ENCODE measurements at places on chromosomes 7 and 10. TPM values are rescaled to one million over a fixed set of nuclear protein-coding genes. Genes with fewer than 3 reads are reported as not detected.
A peak's percentile ranks its signal among the peaks of the same experiment; 100 is the strongest.

The C7orf57 gene
- not detected for polyA plus RNA-seq

The INHBA gene
- 28.1 TPM for polyA plus RNA-seq

The RPEL1 gene
- 0.20 TPM for polyA plus RNA-seq

DNA sequence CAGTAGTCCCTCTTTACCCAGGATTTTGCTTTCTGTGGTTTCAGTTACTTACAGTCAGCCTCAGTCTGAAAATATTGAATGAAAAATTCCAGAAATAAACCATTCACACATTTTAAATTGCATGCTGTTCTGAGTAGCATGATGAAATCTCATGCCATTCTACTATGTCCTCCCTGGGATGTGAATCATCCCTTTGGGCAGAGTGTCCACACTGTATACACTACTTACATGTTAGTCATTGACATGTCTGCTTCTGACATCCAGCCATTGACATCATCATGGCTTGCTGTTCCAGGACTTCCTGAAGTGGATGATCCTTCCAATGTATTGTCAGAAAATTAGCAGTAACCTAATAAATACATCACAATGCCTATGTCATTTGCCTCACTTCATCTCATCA lies 34.6 kb upstream of the MALRD1 start:
- DNase-seq = peak; percentile 85

The PRLHR gene
- polyA plus RNA-seq = not detected

- DNase-seq = no peak
Measured at GRCh38 chr10:70343312-70343711, 39.1 kb downstream of the LRRC20 start.

The DENND2A gene
- polyA plus RNA-seq = 45.8 TPM

DNA sequence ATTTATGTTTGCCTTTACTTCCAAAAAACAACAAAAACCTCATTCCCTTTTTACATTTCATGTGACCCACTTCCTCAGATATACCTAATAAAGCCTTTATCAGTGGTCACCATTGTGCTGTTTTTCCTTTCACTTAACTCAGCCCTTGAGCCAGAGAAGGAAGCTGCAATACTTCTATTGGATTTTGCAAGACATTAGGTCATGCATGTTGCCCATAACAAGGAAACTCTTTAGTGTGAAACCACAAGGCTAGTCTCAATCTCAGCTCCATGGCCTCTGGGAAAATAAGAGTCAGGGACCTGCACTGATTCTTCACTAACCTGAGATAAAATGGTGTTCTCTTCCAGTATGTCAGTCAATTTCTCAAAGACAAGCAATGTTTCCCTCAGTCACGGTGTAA lies 27.8 kb downstream of the STEAP4 start:
- no peak for DNase-seq

The RAB19 gene
- polyA plus RNA-seq = not detected

- DNase-seq = no peak
Measured at GRCh38 chr10:91593366-91593765, 39.5 kb downstream of the PPP1R3C start.

GRCh38 chr10:117603726-117604125 lies 61.2 kb downstream of the EMX2 start:
- no peak for DNase-seq

DNA sequence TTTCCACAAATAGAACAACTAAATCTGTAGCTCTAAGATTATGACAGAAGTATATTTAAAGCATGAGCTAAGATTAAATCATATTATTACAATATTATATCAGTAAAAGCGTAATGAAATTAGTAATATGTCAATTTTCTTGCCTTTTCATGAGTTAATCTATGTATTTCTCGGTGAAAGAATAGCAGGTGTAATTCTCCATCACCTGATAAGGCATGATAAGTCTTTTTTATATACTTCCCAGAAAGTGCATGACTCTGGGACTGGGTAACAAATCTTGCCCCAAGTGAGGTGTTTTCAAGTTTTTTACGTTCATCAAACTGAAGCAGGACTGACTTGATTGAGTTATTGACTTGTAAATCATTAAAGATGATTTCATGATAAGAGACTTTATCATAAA lies 100.5 kb downstream of the HECW1 start:
- DNase-seq = no peak

DNA sequence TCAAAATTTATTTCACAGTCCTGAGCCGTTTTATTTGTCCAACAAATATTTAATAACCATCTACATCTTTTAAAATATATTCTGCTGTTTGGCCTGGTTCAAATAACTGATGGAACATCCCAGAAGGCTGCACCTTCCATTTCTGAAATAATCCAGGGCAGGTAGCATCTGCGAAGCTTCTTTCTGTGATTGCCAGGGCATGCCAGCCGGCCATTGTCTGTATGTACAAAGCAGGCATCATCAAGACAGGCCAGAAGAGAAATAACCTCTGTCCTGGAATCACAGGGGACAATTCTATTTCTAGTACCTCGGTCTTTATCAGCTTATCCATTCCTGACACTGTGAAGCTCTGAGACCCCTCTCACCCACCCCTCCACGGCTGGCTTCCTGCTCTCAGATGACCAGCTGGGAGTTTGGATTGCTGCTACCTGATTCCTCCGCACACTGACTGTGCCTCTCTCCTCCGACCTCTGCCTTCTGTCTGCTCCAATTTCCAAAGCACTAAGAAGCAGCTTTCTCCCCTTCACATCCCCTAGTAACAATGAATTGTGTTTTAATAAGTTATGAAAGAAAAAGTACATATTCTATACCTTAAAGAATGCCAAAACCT lies 8.0 kb downstream of the DGKI start:
- no peak for DNase-seq

DNA sequence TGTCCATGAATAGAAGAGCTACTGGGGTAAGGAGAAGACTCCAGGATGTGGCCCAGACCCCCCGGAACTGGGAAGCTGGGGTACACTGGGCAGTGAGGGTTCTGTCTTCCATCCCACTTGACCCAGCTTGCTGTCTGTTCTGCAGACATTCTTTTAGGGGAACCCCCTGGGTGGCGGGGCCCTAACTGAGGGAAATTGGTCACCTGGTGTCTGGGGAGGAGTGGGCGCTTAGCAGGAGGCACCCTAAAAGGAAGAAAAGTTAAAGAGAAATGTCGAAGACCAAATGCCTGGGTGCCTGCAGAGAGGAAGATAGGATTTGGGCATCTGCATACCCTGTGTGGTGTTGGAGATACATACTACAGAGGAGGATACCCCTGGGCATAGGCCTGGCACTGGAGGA lies 1.0 kb downstream of the AP1S1 start:
- DNase-seq = no peak

DNA sequence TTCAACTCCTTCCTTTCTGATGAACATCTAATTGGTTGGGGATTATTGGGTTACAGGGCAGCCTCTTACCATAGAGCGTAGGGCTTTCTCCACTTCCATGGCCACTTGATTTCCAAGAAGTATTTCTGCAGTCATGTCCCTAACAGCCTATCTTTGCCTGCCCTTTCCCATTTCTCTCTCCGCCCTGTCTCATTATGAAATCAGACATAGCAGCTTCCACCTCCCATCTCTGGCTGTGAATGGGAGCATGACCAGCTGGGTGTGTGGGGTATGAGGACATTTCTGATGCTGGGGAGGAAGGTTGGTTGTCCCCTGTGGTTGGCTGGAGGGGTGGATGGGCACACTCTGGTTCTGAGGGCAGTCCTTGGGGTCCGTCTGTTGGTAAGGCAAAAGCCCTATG lies 41.2 kb downstream of the ADCYAP1R1 start:
- DNase-seq = no peak

DNA sequence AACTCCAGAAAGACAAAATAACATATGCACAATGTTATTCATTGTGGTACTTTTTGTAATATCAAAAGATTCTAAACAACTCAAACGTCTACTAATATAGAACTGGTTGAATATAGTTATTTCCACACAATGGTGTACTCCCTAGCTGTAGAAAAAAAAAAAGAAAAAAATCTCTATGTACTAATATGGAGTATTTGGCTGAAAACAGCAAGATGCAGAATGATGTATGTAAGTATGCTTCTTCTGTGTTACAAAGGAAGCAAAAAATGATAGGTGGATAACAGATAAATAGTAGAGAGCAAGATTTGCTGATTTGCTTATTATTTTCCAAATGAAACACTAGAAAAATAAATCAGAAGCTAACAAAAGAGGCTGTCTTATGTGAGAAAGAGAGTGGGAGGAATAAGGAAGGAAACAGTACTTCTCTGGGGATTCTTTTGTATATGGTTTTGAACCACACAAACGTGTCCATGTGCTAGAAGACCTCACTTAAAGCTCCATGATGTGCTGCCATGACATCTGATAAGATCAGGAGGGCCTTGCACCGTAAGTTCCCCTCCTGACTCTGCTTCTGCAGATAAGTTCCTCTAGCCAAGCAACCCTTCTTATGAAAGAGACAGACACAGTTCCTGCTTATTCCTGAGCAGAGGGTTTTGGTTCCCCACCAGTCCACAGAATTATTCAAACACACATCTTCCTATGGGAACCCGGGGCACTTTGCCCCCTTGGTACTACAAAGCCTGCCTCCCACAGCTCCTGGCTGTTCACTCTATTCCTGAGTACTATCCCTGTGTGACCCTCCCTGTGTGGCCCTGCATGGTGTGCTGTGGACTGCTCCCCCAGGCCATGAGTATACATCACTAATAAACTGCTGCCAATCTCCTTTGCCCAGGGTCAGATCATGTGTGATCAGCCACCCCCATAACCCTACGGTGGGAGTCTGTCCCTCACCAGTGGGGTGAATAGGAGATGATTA lies 159.1 kb downstream of the CCDC71L start:
- DNase-seq = no peak

DNA sequence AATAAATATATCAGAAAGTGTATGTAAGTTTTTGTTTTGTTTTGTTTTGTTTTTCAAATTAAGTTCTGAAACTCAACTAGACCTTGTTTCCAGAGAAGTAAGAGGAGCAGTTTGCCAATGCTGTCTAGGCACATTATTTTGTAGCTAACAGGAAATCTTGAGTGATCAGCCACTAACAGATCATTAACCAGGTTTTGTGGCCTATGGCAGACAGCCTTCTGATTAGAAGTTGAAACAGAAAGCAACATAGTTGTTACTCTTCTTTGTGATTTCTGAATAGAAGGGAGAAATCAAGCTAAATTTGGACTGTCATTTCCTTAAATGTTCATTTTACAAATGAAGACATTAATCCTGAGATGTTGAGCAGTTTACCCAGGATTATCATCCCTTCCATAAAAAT lies 142.6 kb downstream of the PLXDC2 start:
- no peak for DNase-seq

- DNase-seq = no peak
Measured at GRCh38 chr7:151351967-151352366, 10.4 kb downstream of the NUB1 start.

DNA sequence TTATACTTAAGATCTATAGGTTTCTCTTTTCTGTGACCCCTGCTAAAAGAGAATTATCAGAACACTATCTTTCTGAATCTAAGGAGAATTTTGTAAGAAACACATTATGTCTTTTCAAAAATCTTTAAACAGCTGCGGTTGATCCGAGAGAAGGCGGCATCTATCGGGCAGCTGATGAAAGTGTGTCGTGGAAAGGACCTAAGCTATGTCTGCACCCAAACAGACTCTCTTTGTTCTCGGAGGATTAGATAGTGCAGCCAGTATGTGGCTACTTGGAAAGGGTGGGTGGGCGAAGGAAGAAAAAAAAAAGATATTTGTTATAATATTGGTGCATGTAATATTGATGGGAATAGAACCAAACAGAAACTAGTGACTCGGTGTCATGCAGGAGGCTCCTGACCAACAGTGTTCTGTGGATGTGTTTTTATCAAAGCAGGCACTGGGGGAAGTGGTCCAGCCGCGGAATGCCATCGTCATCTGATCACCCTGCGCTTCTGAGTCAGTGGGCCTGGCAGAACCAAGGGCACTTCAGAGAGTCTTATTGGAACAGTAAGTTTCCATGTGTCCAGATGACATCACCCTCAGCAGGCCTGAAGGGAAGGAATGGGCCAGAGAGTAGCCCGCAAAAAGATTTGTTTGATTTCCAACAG lies 509.7 kb upstream of the AKR1E2 start:
- DNase-seq = peak; percentile 4

GRCh38 chr10:127015373-127015772 lies 110.1 kb downstream of the DOCK1 start:
- DNase-seq = no peak

The PCLO gene
- polyA plus RNA-seq = 0.01 TPM

The SUN3 gene
- polyA plus RNA-seq = not detected

DNA sequence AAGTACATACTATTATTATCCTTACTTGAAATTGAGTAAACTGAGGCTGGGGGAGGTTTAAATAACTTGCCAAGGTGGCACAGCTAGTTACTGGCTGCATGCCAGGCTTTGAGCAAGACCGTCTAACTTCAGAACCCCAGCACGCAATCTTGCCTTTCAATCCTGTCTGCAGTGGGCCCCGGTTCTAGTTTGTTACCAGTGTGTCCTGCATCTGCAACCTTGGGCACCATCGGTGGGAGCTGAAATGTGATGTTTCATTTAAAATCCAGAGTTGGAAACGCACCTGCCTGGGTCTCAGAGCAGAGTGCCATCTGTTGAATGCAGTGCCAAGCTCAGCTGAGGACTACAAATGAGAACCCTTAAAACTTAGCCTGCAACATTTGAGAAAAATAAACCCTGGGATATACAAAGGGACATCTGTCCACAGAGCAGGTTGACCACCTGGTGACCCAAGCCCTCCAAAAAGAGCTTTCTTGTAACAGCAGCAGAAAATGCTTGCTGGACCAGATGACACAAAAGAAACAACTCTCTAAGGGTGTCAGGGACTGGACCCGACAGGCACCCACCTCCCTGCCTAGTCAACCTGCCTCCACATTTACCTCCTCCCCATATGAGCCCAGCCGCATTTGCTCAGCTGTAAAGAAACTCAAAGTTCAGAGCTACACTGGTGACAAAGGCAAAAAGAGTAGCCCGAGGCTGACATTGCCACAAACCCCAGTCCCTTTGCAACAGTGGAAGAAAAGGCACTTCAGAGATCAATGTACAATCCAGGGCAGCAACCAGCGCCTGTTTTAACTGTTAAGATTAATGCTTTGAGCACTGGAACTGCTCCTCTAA lies 1.7 kb downstream of the SH3PXD2A start:
- no peak for DNase-seq

The TACR2 gene
- polyA plus RNA-seq = not detected

- no peak for DNase-seq
Measured at GRCh38 chr10:43785252-43785651, 136.6 kb upstream of the ZNF32 start.

The CALN1 gene
- polyA plus RNA-seq = not detected

- DNase-seq = no peak
Measured at GRCh38 chr10:96743988-96744585, 23.8 kb upstream of the PIK3AP1 start.

- DNase-seq = no peak
Measured at GRCh38 chr10:97891497-97892167, 42.0 kb downstream of the GOLGA7B start.

The SPDYE6 gene
- polyA plus RNA-seq = not detected

- DNase-seq = no peak
Measured at GRCh38 chr10:99224766-99225165, 10.9 kb downstream of the HPSE2 start.

GRCh38 chr10:119616882-119617570 lies 20.3 kb upstream of the TIAL1 start:
- DNase-seq = no peak

DNA sequence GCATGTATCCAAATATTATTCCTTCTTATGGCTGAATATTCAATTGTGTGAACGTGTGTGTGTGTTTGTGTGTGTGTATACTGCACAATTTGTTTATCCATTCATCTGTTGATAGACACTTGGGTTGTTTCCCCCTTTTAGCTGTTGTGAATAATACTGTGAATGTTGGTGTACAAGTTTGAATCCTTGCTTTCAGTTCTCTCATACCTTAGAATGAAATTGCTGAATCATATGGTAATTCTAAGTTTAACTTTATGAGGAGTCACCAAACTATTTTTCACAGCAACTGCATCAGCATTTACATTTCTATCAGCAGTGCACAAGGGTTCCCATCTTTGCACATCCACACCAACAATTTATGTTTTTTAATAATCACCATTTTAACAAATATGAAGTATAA lies 86.9 kb upstream of the GATAD1 start:
- DNase-seq = no peak

The EPO gene
- polyA plus RNA-seq = not detected

Data from AG04450 (cell line).